Liver (tissue), 10 donors: ENCODE measurements at places on chromosomes 2 and 18. TPM values are rescaled to one million over a fixed set of nuclear protein-coding genes. Genes with fewer than 3 reads are reported as not detected.

DNA sequence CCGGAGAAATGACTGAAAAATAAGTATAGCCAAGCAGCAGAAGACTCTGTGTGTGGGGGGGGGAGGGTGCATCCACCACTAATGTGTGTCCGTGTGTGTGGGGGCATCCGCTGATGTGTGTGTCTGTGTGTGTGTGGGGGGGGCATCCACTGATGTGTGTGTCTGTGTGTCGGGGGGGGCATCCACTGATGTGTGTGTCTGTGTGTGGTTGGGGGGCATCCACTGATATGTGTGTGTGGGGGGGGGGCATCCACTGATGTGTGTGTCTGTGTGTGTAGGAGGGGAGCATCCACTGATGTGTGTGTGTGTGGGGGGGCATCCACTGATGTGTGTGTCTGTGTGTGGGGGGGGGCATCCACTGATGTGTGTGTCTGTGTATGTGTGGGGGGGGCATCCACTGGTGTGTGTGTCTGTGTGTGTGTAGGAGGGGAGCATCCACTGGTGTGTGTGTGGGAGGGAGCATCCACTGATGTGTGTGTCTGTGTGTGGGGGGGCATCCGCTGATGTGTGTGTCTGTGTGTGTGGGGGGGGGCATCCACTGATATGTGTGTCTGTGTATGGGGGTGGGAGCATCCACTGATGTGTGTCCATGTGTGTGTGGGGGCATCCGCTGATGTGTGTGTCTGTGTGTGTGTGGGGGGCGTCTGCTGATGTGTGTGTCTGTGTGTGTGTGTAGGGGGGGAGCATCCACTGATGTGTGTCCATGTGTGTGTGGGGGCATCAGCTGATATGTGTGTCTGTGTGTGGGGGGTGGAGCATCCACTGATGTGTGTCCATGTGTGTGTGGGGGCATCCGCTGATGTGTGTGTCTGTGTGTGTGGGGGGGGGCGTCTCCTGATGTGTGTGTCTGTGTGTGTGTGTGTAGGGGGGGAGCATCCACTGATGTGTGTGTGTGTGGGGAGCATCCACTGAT lies 125.0 kb downstream of the NFATC1 start:
- H3K27ac ChIP-seq: no peak overlapping the region
- no peak overlapping the region for H3K4me3 ChIP-seq
- no peaks in the 10 kb centered on the region for H3K27me3 ChIP-seq

GRCh38 chr2:134988994-134989605 lies 58.1 kb downstream of the MAP3K19 start:
- DNase-seq: no peak
- H3K4me1 ChIP-seq: no peaks in the 10 kb centered on the region
- H3K4me3 ChIP-seq: no peak overlapping the region
- H3K27ac ChIP-seq: no peak overlapping the region

DNA sequence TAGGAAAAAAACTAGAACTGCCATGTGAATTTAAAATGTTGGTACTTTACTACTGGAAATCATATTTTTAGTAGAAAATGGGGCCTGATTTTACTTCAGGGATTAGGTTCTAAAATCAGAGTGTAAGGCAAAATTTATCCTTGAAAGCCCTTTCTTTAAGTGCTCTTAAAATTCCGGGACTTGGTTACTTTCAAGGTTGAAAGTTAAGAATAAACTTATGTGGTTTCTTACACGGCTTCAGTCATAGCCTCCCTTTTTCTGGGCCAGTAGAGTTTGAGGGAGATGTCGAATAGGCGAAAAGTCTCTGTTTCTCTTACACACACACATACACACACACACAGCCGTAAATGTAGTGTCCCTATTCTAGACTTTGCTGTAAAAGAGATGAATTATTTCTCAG lies 13.1 kb downstream of the KCNE4 start:
- no peaks in the 10 kb centered on the region for H3K4me1 ChIP-seq
- H3K36me3 ChIP-seq: no peaks in the 10 kb centered on the region
- H3K27ac ChIP-seq: no peak overlapping the region

GRCh38 chr2:85437488-85438200 lies 19.1 kb downstream of the SH2D6 start:
- peak overlapping the region; percentile 86 for H3K27ac ChIP-seq
- H3K4me3 ChIP-seq: no peak overlapping the region
- no peaks in the 10 kb centered on the region for H3K27me3 ChIP-seq
- DNase-seq: peak; percentile 81

- DNase-seq: no peak
- H3K27me3 ChIP-seq: no peaks in the 10 kb centered on the region
- no peaks in the 10 kb centered on the region for H3K36me3 ChIP-seq
These were observed 62.5 kb downstream of the REEP1 start for GRCh38 chr2:86274918-86275275.

GRCh38 chr18:13658436-13659204 lies 67.7 kb downstream of the FAM210A start:
- H3K27ac ChIP-seq: no peak overlapping the region
- no peak overlapping the region for H3K4me3 ChIP-seq
- H3K36me3 ChIP-seq: no peaks in the 10 kb centered on the region
- no peaks in the 10 kb centered on the region for H3K4me1 ChIP-seq
- DNase-seq: no peak
- no peaks in the 10 kb centered on the region for H3K27me3 ChIP-seq

DNA sequence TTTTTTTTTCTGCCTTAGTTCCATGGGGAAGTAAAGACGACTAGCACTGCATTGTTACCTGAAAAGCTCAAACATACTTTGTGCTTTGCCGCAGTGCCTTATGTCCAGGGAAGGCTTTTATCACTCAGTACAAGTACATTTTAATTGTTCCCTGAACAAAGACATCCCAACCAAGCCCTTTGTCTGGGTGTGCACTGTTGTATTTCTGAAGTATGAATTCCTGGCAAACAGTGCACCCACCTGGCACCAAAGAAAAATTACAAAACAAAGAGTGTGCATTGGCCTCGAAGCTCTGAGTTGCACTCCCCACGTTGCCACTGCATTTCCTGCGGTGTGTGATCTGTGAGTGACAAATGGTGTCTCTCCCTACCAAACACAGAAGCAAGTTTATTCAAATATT lies 858.5 kb upstream of the PIK3C3 start:
- no peak for DNase-seq
- no peaks in the 10 kb centered on the region for H3K27me3 ChIP-seq
- no peaks in the 10 kb centered on the region for H3K36me3 ChIP-seq
- no peak overlapping the region for H3K27ac ChIP-seq

- DNase-seq: no peak
- H3K27me3 ChIP-seq: no peaks in the 10 kb centered on the region
- H3K36me3 ChIP-seq: no peaks in the 10 kb centered on the region
- H3K27ac ChIP-seq: no peak overlapping the region
- no peak overlapping the region for H3K4me3 ChIP-seq
These were observed 8.5 kb upstream of the ST8SIA3 start for GRCh38 chr18:57343833-57344232.

GRCh38 chr2:38163006-38163405 lies 87.1 kb upstream of the CYP1B1 start:
- peaks cover 15% of the 10 kb centered on the region for H3K4me1 ChIP-seq
- H3K4me3 ChIP-seq: no peak overlapping the region
- no peaks in the 10 kb centered on the region for H3K36me3 ChIP-seq
- no peaks in the 10 kb centered on the region for H3K27me3 ChIP-seq

DNA sequence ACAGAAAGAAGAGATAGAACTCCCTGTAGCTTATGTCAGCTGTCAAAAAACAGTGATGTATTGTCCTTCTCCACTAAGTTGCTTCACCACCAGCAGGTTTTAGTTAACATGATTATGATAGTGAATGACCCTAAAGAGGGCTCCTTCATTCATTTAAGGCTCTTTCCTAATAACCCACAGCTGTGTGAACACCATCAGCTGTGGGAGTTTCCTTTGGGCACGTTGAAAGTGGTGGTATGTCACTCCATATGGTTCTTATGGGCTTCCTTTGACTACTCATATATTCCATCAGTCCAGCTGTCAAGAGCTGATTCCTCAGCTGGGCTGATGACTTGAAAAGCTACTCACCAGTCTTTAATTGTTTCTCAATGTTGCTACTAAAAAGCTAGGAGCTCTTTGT lies 210.3 kb downstream of the UBE2E3 start:
- no peaks in the 10 kb centered on the region for H3K27me3 ChIP-seq
- DNase-seq: no peak
- H3K36me3 ChIP-seq: no peaks in the 10 kb centered on the region
- H3K27ac ChIP-seq: no peak overlapping the region

- no peak overlapping the region for H3K4me3 ChIP-seq
- H3K27ac ChIP-seq: no peak overlapping the region
- H3K27me3 ChIP-seq: no peaks in the 10 kb centered on the region
- no peaks in the 10 kb centered on the region for H3K4me1 ChIP-seq
These were observed 643.6 kb upstream of the DDX18 start for GRCh38 chr2:117170897-117171296.

DNA sequence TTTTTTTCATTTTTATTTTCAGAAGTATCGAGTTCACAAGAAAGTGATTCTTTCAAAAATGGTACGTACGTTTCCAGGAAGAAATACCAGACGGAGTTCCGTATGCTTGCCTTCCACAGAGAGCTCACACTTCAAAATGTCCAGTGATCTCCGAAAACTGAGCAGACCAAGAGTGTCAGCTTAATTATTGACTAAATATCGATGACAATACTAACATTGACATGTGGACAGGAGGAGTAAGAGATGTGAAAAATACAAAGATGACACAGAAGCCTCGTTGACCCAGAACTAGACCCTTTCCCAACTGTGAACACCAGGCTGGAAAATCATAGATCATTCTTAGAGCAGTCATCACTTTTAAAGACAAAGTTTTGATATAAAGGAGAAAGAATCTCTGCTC lies 440.0 kb upstream of the POU3F3 start:
- DNase-seq: no peak
- H3K4me3 ChIP-seq: peak overlapping the region; percentile 82
- no peaks in the 10 kb centered on the region for H3K27me3 ChIP-seq
- no peaks in the 10 kb centered on the region for H3K36me3 ChIP-seq
- peak overlapping the region; percentile 78 for H3K27ac ChIP-seq
- H3K4me1 ChIP-seq: peaks cover 11% of the 10 kb centered on the region

- no peak overlapping the region for H3K4me3 ChIP-seq
- no peak for DNase-seq
- H3K4me1 ChIP-seq: no peaks in the 10 kb centered on the region
- no peaks in the 10 kb centered on the region for H3K36me3 ChIP-seq
These were observed 21.4 kb upstream of the AGAP1 start for GRCh38 chr2:235472443-235472842.

DNA sequence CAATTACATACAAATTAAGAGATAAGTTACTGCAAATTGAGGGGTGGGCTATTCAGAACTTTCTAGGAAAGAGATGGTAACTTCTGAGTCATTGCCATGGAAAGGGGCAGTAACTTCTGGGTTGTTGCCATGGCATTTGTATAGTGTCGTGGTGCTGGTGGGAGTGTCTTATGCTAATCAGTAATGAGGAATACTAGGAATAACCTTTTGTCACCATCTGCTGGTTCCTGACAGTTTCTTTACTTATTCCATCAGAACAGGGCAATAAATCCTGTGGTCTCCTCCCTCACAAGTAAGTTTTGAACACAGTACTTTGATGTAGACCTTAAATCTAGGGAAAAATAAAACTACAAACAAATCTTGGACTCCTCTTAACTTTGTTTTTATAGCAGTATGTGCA lies 435.4 kb downstream of the BCL11A start:
- no peak overlapping the region for H3K27ac ChIP-seq
- no peak overlapping the region for H3K4me3 ChIP-seq
- H3K36me3 ChIP-seq: no peaks in the 10 kb centered on the region
- DNase-seq: no peak
- no peaks in the 10 kb centered on the region for H3K27me3 ChIP-seq

The R3HDM1 gene
- 8.0 TPM for total RNA-seq

The UBXN4 gene
- total RNA-seq: 50.9 TPM

The KCNG2 gene
- 0.23 TPM for total RNA-seq

The GALR1 gene
- not detected for total RNA-seq

The ANKAR gene
- 3.6 TPM for total RNA-seq

The VSNL1 gene
- 32.9 TPM for total RNA-seq

The PROM2 gene
- total RNA-seq: 1.1 TPM
